LHCN-M2 (cell line): ENCODE measurements at places on chromosomes 16 and 17.

DNA sequence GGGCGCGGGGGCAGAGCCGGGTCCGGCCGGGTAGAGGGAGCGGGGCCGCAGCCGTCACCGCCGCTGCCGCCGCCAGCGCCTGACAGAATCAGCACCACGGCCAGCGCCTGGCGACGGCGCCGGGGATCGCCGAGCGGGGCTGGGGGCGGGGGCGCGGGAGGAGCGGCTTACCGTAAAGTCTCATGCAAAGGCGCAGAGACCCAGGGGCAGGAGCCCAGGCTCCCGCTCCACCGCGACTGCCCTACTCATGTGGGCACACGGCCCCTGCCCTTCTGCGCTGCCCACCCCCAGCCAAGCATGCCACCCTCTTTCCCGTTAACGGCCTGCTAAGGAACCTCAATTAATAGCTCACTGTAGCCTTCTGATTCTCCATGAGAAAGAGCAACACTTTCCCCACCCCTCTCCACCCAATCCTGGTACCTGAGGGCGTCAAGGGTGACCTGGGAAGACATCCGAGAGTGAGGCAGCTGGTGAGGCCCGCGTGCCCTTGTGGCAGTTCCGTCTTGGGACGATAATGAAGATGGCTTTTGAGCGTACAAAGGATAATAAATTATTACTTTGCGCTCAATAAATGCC is at the start of gene SEZ6:
SEZ6 (minus strand) TSS at position 98 of the 576 bp plus-strand sequence. CDS start 164 bp downstream, outside the sequence.
- DNase-seq: peak; percentile 52

- peak; percentile 29 for DNase-seq
Observed at GRCh38 chr17:63760771-63761539, 12.4 kb downstream of the CCDC47 start.

DNA sequence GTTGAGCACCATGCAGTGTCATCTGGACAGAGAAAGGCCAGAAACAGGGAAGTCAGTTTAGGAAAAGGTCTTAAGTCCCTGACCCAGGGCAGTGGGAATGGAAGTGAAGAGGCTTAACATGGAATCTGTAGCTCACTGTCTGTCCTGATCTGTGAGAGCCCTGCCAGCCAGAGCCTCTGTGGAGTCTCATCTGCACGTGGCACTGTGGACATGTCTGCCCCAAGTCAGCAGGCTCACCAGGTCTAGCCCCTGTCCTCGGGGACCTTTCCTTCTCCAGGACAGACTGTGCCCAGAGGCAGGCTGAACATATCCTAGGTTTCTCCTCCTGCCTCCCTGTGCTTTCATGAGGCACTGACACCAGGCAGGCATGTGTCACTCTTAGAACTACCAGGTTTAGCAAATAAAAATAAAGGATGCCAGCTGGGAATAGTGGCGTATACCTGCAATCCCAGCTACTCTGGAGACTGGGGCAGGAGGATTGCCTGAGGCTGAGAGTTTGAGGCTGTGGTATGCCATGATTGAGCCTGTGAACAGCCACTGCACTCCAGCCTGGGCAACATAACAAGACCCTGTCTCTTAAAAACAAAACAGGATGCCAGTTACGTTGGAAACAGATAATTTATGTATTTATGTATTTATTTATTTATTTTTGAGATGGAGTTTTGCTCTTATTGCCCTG is 22.4 kb downstream of the UNK start:
- no peak for DNase-seq

DNA sequence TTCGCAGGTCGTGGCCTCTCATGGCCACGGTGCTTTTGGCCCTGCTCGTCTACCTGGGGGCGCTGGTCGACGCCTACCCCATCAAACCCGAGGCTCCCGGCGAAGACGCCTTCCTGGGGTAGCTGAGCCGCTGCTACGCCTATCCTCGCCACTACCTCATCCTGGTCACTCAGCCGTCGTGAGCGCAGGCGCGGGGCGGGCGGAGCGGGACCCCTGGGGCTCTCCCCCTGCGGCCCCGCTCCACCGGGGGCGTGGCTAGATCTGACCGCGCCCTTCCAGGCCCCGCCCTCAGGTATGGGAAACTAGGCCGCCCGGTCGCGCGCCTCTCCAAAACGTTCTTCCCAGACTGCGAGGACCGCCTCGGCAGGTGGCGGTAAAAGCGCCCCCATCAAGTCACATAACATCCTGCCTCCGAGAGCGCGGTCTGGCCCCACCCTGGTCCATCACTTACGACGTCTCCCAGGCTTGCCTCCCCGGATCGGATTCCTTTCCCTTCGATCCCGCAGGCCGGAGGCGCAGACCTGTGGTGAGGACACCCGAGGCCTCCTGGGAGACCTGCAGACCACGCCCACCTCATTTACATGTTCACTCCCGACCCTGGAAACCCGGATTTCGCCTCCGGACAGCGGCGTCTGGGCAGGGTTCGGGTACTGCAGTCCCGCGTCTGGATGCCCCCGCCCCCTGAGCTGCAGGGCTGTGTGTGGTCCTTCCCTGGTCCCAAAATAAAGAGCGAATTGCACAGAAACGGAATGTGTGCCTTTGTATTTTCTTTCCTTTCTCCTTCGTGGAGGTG is 91.5 kb upstream of the TMEM97 start:
- DNase-seq: no peak

GRCh38 chr17:58452738-58453137 is 35.4 kb upstream of the RNF43 start:
- peak; percentile 3 for DNase-seq

DNA sequence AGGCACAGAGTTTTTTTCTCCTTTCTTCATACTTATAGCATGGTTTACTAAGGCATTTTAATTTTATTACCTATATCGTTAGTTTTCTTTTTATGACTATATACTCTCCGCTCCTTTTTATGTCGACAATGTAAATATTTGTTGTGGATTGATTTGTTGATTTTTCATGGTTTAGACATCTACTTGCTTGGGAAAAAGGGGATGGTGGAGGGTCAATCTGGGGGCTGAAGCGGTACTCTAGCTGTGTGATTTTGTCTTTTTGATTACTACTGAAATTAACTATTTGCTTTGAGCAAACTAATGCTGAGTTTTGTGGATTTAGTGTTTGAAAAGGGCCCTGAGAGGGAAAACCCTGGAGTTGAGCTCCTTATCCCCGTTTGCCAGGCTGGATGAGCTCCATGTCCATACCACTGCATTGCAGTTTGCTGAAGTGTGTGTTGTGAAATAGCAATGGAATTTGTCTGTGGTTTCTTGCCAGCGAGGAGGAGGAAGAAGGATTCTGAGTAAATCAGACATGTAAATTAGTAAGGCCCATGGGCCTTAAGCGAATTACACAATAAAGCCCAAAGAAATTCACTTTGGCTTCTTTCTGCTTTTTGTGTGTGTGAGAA is 72.0 kb downstream of the FTO start:
- peak; percentile 93 for DNase-seq
